ENCODE measurements at places on chromosomes 2 and 18. TPM values are rescaled to one million over a fixed set of nuclear protein-coding genes. Genes with fewer than 3 reads are reported as not detected.

HOXD11 gene
- polyA plus RNA-seq = not detected

MSTN gene
- polyA plus RNA-seq = 0.01 TPM

PTPRN gene
- polyA plus RNA-seq = 0.12 TPM

GYPC gene
- polyA plus RNA-seq = 369 TPM

SATB2 gene
- 0.38 TPM for polyA plus RNA-seq

CYRIA gene
- polyA plus RNA-seq = 1.6 TPM

TXNDC2 gene
- polyA plus RNA-seq = not detected

PIK3C3 gene
- 9.5 TPM for polyA plus RNA-seq

MYOM1 gene
- 262 TPM for polyA plus RNA-seq

LYG2 gene
- polyA plus RNA-seq = not detected

TEX44 gene
- polyA plus RNA-seq = not detected

REV1 gene
- 14.7 TPM for polyA plus RNA-seq

SAG gene
- polyA plus RNA-seq = not detected

MOCOS gene
- polyA plus RNA-seq = 0.37 TPM

ABCG5 gene
- polyA plus RNA-seq = not detected

SNED1 gene
- 4.2 TPM for polyA plus RNA-seq

ELOA2 gene
- not detected for polyA plus RNA-seq

KANSL1L gene
- polyA plus RNA-seq = 6.3 TPM

TGFA gene
- 1.3 TPM for polyA plus RNA-seq

KIF5C gene
- 0.28 TPM for polyA plus RNA-seq

SPATA3 gene
- polyA plus RNA-seq = not detected

GPBAR1 gene
- polyA plus RNA-seq = 1.00 TPM

MGAT4A gene
- polyA plus RNA-seq = 4.2 TPM

BMP10 gene
- polyA plus RNA-seq = not detected

Data from heart left ventricle (tissue), 16 donors.